Natural killer cell treated with Interleukin-12 subunit alpha and Interleukin-12 subunit beta and Interleukin-15 and Interleukin-18, amount 100 ng/mL, for 72 hours (primary cell): ENCODE measurements at places on chromosomes 16 and 17.

GRCh38 chr17:41578538-41578937 is 6.7 kb upstream of the KRT9 start:
- H3K4me3 ChIP-seq, result no peak overlapping the region
- peaks cover 27% of the 10 kb centered on the region for H3K27me3 ChIP-seq

GRCh38 chr16:53457670-53458069 is 23.4 kb downstream of the RBL2 start:
- H3K27me3 ChIP-seq, result no peaks in the 10 kb centered on the region
- peak overlapping the region; percentile 93 for H3K4me3 ChIP-seq
- DNase-seq, result peak; percentile 83
- H3K27ac ChIP-seq, result peak overlapping the region; percentile 80
- H3K4me1 ChIP-seq, result peaks cover 40% of the 10 kb centered on the region

GRCh38 chr17:48068491-48068961 is 20.4 kb downstream of the NFE2L1 start:
- no peak for DNase-seq
- H3K27me3 ChIP-seq, result no peaks in the 10 kb centered on the region

DNA sequence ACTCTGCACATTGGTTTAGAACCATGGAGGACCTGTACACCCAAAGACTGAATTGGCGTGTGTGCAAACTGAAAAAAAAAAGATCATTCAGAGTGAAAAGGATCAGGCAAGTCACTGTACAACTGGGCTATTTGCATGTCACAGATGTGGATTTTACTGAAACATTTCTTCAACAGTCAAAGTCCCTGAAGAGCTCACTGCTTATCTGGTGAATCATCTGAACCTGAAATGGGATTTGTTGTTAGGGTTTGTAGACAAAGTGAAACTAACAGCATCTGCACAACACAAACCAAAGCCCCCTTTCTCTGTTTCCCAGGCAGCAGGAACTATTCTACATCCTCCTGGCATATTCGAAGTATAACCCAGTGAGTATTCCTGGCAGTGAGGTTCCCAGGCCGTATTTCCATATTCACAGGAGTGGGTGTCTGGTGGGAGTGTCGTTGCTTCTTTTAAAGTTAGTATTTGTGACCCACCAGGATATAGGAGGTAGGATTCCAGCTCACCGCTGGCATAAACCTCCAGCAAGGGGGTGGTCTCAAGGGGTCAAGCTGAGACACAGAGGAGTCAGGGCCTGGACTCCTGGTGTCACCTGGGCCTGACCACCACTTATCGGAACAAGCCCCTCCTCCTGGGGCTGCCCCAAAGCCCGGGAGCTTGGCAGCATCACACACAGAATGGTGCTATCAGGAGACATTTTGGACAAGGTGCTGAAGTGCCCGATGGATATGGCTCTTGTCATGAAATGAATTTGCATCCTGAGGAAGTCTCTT is 80.9 kb downstream of the GOSR1 start:
- no peaks in the 10 kb centered on the region for H3K36me3 ChIP-seq
- peaks cover 7% of the 10 kb centered on the region for H3K4me1 ChIP-seq
- no peak overlapping the region for H3K27ac ChIP-seq
- DNase-seq, result no peak
- no peaks in the 10 kb centered on the region for H3K27me3 ChIP-seq

- peaks cover 7% of the 10 kb centered on the region for H3K27me3 ChIP-seq
- H3K4me3 ChIP-seq, result no peak overlapping the region
- H3K27ac ChIP-seq, result no peak overlapping the region
- H3K4me1 ChIP-seq, result no peaks in the 10 kb centered on the region
- no peak for DNase-seq
Measured at GRCh38 chr17:54876656-54877195, 23.9 kb upstream of the TOM1L1 start.

GRCh38 chr17:79223471-79223870 is 148.8 kb downstream of the ENGASE start:
- H3K27me3 ChIP-seq, result peaks cover 24% of the 10 kb centered on the region
- no peaks in the 10 kb centered on the region for H3K36me3 ChIP-seq
- no peak for DNase-seq
- peaks cover 6% of the 10 kb centered on the region for H3K4me1 ChIP-seq

DNA sequence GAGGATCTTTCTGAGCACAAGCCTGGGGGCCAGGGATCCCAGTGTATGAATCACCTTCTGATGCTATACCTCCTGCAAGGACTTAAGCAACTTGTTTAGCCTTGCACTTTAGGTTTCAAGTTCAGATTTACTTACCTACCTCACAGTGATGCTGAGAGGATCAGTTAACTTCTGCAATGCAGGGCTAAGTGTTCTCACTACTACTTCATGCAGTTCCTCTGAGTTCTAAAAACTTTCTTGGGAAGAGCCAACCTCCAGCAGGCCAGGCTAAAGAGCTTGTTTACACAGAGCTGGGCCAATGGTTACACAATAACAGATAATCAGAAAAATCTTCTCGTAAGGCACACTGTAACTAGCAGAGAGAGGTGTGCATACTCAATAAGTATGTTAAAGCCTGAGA is 13.0 kb downstream of the VEZF1 start:
- H3K36me3 ChIP-seq, result peaks cover 42% of the 10 kb centered on the region
- no peak overlapping the region for H3K27ac ChIP-seq
- H3K27me3 ChIP-seq, result no peaks in the 10 kb centered on the region
- DNase-seq, result no peak
- no peak overlapping the region for H3K4me3 ChIP-seq

DNA sequence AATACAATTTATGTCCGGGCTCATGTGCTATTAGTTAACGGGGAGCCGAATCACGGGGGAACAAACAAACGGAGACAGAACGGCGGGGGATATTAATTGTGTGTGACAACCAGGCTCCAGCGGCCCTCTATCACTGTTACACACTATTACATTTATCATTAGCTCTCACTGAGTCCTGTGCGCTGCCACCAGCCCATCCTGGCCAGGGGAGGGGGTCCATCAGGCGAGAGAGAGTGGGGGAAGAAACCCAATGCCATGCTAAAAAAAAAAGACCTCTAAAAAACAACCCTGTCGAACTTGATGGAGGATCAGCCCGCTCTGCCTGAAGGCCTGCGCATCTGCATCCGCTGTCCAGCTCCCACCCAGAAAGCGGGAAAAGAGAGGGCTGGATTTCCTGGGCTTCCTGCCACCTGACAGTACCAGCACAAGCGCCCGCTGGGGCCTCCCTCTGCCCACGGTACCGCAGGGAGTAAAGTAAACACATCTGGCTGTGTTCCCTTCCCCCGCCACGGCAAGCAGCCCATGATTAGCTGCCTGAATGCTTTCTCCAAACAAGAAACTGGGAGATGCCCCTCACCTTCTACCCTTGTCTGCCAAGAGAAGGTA is 41.7 kb downstream of the PIPOX start:
- no peaks in the 10 kb centered on the region for H3K27me3 ChIP-seq
- H3K27ac ChIP-seq, result no peak overlapping the region
- H3K4me1 ChIP-seq, result no peaks in the 10 kb centered on the region
- H3K36me3 ChIP-seq, result no peaks in the 10 kb centered on the region

GRCh38 chr16:78939597-78939996 is 660.9 kb downstream of the MAF start:
- H3K36me3 ChIP-seq, result no peaks in the 10 kb centered on the region
- peaks cover 9% of the 10 kb centered on the region for H3K27me3 ChIP-seq
- H3K4me3 ChIP-seq, result no peak overlapping the region
- H3K4me1 ChIP-seq, result peaks cover 3% of the 10 kb centered on the region
- DNase-seq, result no peak

GRCh38 chr17:82527898-82528297 is 8.4 kb downstream of the FOXK2 start:
- no peak for DNase-seq
- H3K36me3 ChIP-seq, result no peaks in the 10 kb centered on the region
- peaks cover 42% of the 10 kb centered on the region for H3K4me1 ChIP-seq
- H3K27ac ChIP-seq, result peak overlapping the region; percentile 78
- no peak overlapping the region for H3K4me3 ChIP-seq
